Hindlimb muscle (tissue), 1 donor: ENCODE measurements at places on chromosomes 1 and 21. TPM values are rescaled to one million over a fixed set of nuclear protein-coding genes. Genes with fewer than 3 reads are reported as not detected.

- no peak for DNase-seq
Observed at GRCh38 chr1:4076346-4076745, 176.3 kb upstream of the C1orf174 start.

- no peak for DNase-seq
Observed at GRCh38 chr1:235149824-235150223, 11.2 kb downstream of the RBM34 start.

GRCh38 chr1:246613096-246613758, 47.0 kb downstream of the CNST start:
- DNase-seq = no peak

GRCh38 chr1:234971586-234972297, 156.9 kb downstream of the TOMM20 start:
- no peak for DNase-seq

- peak; percentile 73 for DNase-seq
Observed at GRCh38 chr1:9593492-9594465, 5.1 kb downstream of the TMEM201 start.

DNA sequence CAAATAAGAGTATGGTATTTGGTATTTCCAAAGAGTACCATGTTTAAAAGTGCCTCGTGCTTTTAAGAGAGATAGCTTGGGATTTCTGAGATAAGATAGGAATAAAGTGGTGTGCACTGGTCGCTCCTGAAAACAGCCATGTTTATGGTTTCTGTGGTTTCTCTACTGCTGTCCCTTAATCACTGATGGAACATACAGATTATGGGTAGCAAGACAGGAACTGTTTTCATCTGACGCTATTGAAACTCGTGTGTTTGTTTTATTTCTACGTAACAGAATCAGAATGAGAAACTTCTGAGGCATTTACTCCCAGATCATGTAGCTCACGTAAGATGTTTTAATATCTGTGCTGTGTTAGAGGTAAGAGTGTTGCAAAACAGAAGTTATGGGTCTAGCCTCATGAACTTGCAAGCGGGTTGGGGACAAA, 126.0 kb downstream of the KIAA0319L start:
- no peak for DNase-seq

- no peak for DNase-seq
Observed at GRCh38 chr1:147246044-147246690, 3.7 kb downstream of the CHD1L start.

DNA sequence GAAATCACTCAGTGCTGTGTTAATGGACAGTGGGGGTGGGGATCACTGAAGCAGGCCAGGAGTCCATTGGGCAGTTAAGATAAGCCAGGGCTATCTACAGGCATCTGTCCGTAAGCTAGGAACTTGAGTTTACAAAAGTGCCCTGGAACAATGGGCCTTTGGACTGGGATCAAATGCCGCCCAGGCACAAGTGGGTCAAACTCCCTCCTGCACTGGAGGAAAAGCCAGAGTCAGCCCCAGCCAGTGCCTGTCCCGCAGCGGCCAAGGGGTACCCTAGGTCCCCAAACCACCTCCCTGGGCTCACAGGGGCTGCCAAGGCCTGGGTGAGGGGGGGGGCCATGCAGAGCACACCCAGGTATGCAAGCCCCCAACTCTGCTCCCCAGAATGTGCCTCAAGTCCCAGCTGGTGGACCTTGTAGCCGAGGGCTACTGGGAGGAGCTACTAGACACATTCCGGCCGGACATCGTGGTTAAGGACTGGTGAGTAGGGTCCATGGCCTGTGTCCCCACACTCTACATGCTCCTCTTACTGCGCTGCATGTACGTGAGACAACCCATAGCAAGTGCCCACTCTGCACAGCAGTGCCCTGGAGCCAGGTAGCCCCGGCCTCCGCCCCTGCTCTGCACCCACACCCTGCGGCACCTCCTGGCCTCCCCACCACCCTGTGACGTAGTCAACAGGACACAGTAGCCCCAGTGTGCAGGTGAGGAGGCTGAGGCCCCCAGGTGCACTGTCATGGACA, 7.7 kb downstream of the FBXO6 start:
- no peak for DNase-seq

DNA sequence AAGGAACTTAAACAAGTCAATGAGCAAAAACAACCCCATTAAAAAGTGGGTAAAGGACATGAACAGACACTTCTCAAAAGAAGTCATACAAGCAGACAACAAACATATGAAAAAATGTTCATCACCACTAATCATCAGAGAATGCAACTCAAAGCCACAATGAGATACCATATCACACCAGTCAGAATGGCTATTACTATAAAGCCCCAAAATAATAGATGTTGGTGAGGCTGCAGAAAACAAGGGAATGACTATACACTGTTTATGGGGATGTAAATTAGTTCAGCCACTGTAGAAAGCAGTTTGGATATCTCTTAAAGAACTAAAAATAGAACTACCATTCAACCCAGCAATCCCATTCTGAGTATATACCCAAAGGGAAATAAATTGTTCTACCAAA, 51.2 kb downstream of the MRPL39 start:
- DNase-seq = no peak

SH3D21 gene
- polyA plus RNA-seq = 3.4 TPM
